Esophagus muscularis mucosa (tissue), 4 donors: ENCODE measurements at places on chromosomes 11 and 22. TPM values are rescaled to one million over a fixed set of nuclear protein-coding genes. Genes with fewer than 3 reads are reported as not detected.

The TREH gene
- total RNA-seq = not detected

The PRR33 gene
- not detected for total RNA-seq

The GAL3ST1 gene
- 3.2 TPM for total RNA-seq

The LBHD1 gene
- 1.6 TPM for total RNA-seq

The UCP3 gene
- 0.78 TPM for total RNA-seq

The INS gene
- total RNA-seq = not detected

The BEST1 gene
- total RNA-seq = 5.0 TPM

The MYOD1 gene
- not detected for total RNA-seq

The FXYD2 gene
- 5.0 TPM for total RNA-seq

The OR8G1 gene
- not detected for total RNA-seq

The OR52L1 gene
- not detected for total RNA-seq

The SOX6 gene
- 3.6 TPM for total RNA-seq

The APOBEC3C gene
- total RNA-seq = 11.3 TPM

The OR56A3 gene
- not detected for total RNA-seq

The DDI1 gene
- not detected for total RNA-seq

The TTC36 gene
- total RNA-seq = 3.7 TPM
